ENCODE measurements at places on chromosomes 16 and 17.

DNA sequence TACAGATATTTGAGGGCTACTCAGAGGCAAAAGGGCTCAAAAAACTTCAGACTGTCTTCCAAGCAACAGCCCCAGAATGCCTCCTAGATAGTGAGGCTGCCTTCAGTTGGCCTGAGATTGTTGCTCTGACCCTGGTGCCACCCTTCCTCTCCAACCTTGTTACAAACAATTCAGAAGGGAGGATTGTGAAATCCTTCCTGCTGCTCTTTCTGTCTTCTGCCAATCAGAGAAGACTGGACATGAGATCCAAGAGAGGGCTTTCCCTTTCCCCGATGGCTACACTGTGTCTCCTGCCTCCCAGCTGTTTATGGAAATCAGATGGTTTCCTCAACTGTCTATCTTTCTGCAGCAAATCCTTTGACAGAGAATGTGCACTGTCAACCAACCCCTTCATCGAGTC, 419.9 kb downstream of the CDH13 start:
- no peak for DNase-seq

DNA sequence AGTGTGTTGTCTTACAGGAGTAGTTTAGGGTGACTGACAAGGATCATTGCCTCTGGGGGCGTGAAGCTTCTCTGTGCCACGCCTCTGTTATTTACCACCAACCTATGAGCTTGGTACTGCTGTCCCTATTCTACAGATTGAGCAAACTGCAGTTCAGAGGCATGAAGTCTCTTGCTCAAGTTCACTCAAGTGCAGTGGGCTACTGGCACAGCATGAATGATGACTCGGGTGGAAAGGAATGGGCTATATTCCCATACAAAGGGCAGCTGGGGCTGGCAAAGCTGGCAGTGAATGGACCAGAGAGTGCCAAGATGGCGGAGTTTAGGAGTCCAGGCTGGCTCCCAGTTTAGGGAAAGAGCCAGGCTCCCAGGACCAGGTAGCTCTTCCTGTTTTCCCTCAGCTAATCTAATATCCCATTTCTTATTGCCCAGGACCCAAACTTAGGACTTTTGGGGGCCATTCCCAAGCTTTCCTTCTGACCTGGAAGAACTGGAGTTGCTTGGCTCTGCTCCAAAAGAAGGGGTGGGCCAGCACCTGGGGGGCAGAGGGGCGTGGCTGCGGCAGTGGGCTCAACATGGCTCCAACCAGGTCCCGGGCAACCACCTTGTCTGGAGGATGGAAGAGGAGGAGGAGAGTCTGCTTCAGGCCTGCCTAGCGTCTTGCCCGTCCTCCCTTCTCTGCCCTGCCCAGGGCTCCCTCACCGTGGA, 12.9 kb downstream of the PLK1 start:
- no peak for DNase-seq

- peak; percentile 78 for DNase-seq
These were observed 26.5 kb upstream of the LASP1NB start for GRCh38 chr17:38898812-38899348.

GRCh38 chr16:50494501-50495491, 53.4 kb upstream of the NKD1 start:
- DNase-seq, result no peak

GRCh38 chr16:9844361-9844760, 337.9 kb downstream of the GRIN2A start:
- no peak for DNase-seq
